ENCODE measurements at places on chromosomes 4 and X.

- no peak for DNase-seq
These were observed 110.7 kb downstream of the CCSER1 start for GRCh38 chr4:90237751-90238530.

- DNase-seq, result no peak
These were observed 152.1 kb upstream of the PPP1R2C start for GRCh38 chrX:42930071-42930470.

DNA sequence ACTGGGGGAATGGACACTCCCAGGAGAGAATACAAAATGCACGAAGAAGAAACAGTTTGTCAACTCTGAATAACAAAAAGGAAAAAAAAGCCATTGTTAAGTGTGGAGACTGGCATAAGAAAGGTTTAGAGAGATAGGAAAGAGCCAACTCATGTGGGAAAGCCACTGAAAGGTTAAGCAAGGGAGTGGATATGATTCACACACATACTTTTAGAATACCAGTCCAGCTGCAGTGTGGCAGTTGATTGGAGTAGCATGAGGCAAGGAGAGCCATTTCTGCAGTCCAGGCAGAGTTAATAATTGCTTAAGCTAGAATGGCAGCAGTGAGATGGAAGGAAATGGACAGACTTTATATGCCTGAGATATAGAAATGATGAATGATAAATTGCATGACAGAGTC is 36.9 kb upstream of the ADAD1 start:
- no peak for DNase-seq

DNA sequence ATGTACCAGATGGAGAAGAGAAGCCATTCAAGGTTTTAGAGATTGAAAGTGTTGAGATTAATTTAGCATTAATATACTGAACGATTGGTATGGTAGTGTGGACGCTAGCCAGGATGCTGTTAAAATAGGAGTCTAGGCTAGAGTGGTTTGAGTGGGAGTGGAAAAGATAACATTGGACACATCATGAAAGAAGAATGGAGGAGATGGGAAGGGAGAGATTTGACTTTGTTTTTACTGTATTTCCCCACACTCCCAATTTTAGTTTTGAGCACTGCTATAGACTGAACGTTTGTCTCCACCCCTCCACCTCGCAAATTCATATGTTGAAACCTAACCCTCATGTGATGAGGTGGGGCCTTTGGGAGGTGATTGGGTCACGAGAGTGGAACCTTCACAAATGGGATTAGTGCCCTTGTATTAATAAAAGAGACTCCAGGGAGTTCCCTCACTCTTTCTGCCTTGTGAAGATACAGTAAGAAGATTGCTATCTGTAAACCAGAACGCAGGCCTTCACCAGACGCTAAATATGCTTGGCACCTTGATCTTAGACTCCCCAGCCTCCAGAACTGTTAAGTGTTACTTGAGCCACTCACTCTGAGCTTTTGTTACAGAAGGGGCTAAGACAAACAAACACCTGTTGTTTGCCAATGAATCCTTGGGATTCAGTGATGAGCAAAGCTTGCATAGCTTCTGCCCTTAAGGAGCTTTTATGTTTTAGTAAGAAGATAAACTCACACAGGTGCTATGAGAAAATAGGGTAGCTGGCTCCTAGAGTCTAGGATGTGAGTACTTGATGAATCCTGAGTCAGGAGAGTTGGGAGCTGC is 25.8 kb downstream of the USP9X start:
- no peak for DNase-seq

DNA sequence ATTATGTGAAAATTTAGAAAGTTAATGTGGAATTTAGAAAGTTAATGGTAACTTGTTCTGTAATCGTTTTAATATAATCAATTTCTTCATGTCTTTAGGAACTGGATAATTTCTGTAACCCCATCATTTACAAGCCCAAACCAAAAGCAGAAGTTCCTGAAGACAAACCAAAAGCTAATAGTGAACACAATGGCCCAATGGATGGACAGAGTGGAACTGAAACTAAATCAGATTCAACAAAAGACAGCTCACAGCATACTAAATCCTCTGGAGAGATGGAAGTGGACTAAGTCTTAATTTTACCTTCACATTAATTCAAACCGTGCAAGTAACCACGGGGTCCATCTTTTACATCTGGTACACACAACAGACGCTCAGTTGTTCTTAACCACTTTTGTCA is 48.1 kb upstream of the PLK4 start:
- DNase-seq, result no peak

DNA sequence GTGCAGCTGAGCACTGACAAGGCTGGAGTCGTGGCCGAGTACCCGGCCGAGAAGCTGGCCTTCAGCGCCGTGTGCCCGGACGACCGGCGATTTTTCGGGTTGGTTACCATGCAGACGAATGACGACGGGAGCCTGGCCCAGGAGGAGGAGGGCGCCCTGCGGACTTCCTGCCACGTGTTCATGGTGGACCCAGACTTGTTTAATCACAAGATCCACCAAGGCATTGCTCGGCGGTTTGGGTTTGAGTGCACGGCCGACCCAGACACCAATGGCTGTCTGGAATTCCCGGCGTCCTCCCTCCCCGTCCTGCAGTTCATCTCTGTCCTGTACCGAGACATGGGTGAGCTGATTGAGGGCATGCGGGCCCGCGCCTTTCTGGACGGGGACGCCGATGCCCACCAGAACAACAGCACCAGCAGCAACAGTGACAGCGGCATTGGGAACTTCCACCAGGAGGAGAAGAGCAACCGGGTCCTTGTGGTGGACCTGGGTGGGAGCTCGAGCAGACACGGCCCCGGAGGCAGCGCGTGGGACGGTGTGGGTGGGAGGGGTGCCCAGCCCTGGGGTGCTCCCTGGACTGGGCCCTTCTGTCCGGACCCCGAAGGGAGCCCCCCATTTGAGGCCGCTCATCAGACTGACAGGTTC is 24.3 kb downstream of the RGS12 start:
- peak; percentile 61 for DNase-seq

DNA sequence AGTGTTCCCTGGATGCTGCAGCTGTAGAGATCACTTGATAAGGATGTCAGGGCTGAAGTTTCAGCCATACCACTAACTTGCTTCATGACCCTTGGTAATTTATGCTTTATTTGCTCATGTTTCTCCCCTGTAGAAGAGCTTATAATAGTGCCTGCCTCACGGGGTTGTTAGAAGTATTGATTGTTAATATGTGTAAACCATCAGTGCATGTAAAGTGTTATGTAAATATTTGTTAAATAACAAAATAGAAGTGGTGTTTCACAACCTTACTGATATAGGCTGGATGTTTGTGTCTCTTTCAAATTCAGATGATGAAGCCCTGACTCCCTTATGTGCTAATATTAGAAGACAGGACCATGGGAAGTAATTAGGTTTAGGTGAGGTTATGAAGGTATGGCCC is 1.5 kb upstream of the CXCL2 start:
- DNase-seq, result no peak

GRCh38 chr4:25223802-25224375 is 9.9 kb upstream of the PI4K2B start:
- DNase-seq, result no peak

DNA sequence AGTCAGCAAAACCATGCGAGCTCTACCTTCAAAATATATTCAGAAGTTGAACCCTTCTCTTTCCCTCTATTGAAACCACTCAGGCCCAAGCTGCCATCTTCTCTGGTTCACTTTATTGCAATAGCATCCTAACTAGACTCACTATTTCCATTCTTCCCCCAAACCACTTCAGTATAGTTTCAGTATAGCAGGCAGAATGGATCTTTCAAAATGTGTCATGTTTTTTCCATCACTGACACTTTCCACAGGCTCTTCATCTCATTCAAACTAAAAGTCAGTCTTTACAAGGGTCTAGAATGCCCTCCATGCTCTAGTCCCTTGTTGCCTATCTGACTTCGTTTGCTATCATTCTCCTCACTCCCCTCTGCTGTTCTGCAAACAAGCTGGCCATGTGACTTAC is 274.4 kb downstream of the IDS start:
- no peak for DNase-seq

- no peak for DNase-seq
These were observed 9.9 kb upstream of the AKAP14 start for GRCh38 chrX:119885554-119886428.

DNA sequence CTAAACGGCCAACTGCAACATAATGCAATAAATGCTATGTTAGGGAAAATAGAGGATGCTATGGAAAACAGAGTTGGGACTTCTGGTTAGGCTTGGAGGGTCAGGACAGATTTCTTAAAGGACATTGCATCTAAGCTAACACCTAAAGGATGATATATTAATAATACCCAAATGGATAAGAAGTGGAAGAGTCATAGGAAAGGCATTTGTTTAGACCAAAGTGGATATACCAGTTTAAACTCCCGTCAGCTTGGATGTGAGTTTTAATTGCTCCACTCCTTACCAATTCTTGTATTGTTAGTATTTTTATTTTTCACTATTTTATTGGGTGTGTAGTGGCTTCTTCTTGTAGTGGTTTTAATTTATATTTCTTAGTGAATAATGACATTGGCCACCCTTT is 93.9 kb downstream of the PTPN13 start:
- no peak for DNase-seq

GRCh38 chr4:74005528-74005927 is 7.1 kb upstream of the CXCL5 start:
- DNase-seq, result no peak

DNA sequence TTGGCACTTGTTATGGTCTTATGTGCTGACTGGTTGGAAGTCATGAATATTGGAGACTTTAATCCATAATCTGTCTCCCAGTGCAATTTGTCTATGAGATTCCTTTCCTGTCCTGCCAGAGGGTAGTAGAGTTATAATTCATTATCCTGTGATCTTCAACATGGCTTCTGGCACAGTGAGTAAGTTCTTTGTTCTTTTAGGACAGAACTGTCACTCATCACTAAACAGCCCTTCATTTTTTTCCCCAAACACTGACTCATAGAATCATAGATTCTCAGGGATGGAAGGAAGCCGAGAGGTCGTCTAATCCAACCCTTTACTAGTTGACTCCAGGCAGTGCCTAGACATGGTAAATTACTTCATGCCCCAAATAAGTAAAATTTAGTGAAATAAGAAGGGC is 78.4 kb downstream of the LUZP4 start:
- no peak for DNase-seq

GRCh38 chrX:38982370-38982769 is 181.1 kb downstream of the MID1IP1 start:
- no peak for DNase-seq

- DNase-seq, result no peak
These were observed 57.6 kb upstream of the RBPJ start for GRCh38 chr4:26263165-26263564.

GRCh38 chrX:31649201-31649600 is 577.4 kb upstream of the FTHL17 start:
- no peak for DNase-seq

DNA sequence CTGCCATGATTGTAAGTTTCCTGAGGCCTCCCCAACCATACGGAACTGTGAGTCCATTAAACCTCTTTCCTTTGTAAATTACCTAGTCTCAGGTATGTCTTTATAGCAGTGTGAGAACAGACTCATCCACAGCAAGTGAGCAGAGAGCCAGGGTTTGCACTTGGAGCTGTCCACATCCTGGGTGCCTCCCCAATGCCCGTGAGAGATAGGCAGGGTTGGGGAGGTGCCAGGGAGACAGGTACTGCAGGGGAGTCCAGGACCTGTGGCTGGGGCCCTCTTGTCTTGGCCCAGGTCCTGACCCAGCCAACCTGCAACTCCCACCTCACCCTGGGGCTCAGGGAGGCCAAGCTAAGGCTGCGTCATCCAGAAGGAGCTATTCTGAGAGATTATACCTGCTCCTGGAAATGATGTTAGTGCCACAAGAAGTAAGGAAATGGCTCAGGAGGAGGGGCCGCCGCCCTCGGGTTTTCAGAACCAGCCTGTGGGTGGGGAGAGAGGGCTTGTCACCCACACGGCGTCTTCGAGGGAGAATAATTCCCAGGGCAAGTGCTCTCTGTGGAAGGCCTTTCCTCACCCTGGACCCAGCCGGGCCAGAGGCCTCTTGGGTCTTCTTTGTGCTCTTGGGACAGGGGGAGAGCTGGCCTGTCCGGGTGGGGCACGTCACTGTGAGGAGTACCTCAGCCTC is 66.5 kb downstream of the ADRA2C start:
- no peak for DNase-seq

GRCh38 chr4:1682860-1683259 is 1.3 kb downstream of the FAM53A start:
- no peak for DNase-seq

DNA sequence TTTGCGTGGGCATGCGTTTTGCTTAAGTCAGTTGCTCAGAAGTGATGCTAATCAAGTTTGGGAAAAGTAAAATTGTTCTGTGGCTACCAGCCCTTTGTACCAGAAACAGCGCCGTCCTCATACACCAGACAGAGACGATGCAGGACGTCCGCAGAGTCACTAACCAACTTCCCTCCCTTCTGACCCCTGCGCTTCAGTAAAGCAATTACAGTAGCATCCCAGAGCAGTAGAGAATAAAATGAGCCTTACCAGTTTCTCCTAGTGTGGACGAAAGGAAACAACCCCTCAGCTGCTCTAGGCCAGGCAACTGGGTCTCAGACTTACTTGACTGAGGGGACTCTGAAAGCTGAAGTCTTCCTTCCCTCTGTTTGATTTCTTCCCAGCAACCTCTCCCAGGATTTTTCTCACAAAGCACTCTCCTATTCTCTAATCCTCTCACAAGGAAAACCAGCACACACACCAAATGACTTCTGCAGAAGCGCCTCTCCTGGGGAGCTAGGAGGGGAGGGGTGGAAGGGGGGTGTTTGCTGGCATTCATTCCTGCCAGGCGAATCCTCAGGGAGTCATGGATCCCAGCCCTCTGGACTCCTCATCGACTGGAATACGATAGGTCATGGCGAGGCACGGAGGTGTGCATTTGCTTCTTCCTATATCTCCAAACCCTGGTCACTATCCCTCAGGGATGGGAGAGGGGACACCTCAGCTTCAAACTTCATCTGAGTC is 56.0 kb upstream of the MID1 start:
- DNase-seq, result no peak

- DNase-seq, result no peak
These were observed 25.6 kb upstream of the MTM1 start for GRCh38 chrX:150542846-150543229.

GRCh38 chr4:123546573-123547060 is 150.0 kb downstream of the SPRY1 start:
- no peak for DNase-seq

DNA sequence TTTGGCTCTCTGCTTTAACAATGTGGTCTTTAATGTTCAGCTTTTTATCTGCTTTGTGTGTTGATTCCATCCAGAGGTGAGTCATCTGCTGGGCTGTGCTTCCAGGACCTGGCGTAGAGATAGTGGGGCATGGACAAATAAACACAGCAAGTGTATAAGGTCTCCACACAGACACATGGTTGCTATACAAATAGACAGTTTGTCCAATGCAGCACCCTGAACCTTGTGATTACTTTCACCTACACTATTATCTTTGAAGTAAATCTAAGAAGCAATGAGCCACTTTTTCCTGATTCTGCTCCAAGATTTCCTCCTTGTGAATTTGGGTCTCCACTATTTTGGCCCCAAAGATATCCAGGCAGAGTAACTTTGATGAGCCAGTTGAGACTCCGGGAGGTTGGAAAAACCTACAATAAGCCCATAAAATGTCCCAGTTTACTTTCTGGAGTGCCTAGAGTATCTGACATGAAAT is 12.1 kb downstream of the PPARGC1A start:
- DNase-seq, result no peak

GRCh38 chr4:40190465-40190864 is 6.4 kb upstream of the RHOH start:
- no peak for DNase-seq

- DNase-seq, result no peak
These were observed 34.5 kb downstream of the NIPAL1 start for GRCh38 chr4:48051078-48051477.

- no peak for DNase-seq
These were observed 2.8 kb upstream of the PRDX4 start for GRCh38 chrX:23664496-23664895.

Measured in upper lobe of right lung (tissue), 1 donor.